ENCODE measurements at places on chromosomes 2 and 18.

DNA sequence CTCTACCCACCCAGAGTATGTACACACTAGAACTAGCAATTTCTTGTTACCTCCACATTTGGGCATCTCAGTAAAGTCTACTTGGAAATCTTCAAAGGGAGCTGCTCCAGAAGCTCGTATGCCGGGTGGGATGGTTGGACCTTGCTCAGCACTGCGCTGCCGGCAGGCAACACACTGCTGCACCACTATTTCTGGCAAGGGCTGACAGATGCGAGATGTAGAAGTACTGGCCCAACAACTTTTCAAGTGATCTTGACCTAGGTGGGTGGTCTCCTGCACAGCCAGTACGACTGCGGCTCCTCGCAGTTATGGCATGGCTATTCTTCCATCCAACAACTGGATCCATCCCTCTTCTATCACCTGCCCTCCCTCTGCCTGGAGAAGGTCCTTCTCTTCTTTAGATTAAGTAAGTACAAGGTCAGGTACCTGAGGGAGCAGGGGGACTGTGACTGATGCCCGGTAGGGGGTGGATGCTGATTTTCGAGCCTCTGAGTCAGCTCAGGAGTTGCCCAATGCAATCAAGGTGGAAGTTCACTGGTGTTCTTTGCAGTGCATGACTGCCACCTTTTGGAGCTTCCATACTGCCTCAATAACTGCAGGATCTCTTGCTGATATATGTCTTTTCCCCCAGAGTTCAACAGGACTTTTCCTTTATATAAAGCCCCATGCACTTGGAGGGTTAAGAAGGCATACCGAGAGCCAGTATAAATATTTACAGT lies 100.4 kb upstream of the SLC1A4 start:
- DNase-seq = no peak

DNA sequence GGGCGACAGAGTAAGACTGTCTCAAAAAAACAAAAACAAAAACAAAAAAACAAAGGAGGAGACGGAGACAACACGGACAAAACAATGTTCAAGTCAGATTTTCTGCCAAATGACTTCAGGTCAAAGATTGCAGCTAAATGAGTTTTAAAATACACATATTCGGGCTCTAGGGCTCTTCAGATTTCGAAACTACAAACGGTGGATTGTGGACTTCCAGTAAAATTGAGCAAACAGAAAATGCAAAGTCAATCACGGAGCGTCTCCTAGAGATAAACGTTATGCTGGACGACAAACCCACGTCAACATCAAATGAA lies 558 bp downstream of the MRPS5 start:
- DNase-seq = no peak

DNA sequence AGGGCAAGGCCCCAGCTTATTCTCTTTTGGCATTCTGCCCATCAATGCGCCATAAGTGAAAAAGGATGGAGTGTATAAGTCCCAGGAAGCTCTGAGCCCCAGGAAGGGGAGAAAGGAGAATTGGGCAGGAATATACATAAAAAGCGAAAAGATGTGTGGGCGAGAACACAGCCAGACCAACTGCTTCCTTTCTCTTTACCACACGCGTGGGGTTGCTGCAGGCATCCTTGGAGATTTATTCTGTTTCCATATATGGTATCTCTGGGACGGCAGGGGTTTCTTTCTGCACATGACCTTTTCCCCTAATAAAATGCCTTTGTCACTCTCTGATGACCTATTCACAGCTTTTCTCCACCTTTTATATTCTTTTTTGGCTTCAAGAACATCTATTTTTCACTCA lies 440.5 kb downstream of the NBAS start:
- DNase-seq = no peak

DNA sequence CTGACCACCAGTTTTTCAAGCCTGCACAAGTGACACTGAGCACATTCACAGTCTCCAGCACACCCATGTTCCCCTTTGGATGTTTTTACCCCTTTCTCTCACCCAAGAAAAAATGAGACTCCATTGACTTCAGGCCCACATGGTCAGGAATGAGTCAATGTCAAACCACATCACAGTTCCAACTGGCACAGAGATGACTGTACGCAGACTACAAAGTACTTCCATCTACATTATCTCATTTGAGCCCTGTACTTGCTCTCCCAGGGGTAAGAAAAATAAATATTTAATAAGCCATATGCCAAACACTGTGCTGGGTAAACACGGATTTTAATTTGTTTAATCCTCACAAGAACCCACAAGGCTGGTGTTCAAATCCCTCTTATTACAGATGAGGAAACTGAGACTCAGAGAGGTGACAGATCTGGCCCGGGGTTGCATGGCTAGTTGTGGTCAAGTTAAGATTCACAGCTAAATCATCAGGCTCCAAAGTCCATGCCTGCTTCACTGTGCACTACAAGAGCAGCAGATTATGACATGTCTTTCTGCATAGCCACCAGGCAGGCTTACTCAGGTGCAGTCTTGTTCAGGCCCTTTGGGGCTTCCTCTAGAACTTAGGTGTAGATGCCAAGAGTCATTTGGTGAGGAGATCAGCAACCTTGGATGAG lies 106.1 kb downstream of the TXNL1 start:
- no peak for DNase-seq

DNA sequence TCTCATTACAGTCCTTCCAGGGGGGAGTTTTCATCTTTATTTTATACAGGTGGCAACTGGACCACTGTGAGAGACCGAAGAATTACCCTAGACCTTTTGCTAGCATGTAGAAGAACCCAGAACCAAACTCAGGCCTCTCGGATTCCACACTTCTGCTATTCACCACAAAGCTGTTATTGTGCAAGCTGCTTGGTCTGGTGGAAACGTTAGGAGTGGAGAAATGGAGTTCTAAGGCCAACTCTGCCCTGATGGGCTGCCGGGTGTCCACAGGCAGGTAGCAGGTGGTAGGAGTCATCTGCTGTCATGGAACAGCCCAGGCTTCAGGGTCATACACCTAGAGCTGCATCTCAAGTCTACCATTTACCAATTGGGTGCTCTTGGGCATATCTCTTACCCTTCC lies 218.8 kb downstream of the BCL11A start:
- no peak for DNase-seq

GRCh38 chr2:12498286-12498685 lies 218.4 kb upstream of the TRIB2 start:
- DNase-seq = no peak

DNA sequence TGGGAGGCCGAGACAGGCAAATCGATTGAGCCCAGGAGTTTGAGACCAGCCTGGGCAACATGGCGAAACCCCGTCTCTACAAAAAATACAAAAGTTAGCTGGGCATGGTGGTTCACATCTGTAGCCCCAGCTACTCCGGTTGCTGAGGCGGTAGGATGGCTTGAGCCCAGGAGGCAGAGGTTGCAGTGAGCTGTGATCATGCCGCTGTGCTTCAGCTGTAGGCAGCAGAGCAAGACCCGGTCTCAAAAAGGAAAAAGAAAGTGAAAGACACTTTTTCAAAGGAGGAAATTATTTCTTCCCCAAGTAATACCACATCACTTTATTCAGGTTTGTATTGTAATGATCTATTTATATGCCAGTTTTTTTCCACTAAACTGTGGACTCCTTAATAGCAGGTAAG lies 35.7 kb upstream of the TAF4B start:
- DNase-seq = peak; percentile 88

- DNase-seq = no peak
Measured at GRCh38 chr18:61245276-61245675, 88.0 kb upstream of the CDH20 start.

DNA sequence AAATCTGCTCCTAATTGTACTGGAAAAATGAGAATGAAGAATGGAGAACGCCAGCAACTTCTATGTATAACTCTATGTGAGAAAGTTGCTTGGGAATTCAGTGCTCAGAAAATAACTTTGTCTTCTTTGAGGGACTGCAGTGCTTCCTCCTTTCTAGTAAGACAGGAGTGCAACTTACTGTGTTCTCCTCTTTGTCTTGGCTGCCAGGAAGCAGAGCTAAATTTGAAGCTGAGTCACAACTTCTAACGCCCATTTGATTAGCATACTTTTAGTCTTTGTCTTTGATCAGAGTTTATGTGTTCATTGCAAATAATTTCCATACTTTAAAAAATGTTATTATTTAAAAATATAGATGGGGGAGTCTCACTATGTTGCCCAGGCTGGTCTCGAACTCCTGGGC lies 6.6 kb downstream of the ARHGAP25 start:
- no peak for DNase-seq

- DNase-seq = no peak
Measured at GRCh38 chr2:121088251-121089165, 196.5 kb downstream of the TFCP2L1 start.

GRCh38 chr2:160911258-160911657 lies 249.0 kb upstream of the TANK start:
- no peak for DNase-seq

- no peak for DNase-seq
Measured at GRCh38 chr2:157952558-157952957, 76.4 kb upstream of the ACVR1 start.

DNA sequence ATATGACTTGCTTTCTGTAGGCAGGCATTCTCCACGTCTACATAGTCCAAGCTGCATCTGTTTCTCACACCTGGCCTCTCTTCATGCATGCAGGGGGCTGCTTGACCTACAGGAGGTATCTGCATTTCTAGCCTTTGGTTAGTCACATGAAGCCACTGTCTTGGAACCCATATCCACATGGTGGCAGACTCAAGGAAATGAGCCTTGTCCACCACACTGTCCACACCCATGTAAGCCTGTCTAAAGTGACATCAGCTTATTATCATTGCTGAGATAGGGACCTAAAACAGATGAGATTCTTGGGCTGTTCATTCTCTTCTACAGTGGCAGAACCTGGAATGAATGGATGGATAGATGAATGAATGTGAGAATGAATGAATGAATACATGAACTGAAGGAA lies 160.4 kb downstream of the DOCK10 start:
- no peak for DNase-seq

DNA sequence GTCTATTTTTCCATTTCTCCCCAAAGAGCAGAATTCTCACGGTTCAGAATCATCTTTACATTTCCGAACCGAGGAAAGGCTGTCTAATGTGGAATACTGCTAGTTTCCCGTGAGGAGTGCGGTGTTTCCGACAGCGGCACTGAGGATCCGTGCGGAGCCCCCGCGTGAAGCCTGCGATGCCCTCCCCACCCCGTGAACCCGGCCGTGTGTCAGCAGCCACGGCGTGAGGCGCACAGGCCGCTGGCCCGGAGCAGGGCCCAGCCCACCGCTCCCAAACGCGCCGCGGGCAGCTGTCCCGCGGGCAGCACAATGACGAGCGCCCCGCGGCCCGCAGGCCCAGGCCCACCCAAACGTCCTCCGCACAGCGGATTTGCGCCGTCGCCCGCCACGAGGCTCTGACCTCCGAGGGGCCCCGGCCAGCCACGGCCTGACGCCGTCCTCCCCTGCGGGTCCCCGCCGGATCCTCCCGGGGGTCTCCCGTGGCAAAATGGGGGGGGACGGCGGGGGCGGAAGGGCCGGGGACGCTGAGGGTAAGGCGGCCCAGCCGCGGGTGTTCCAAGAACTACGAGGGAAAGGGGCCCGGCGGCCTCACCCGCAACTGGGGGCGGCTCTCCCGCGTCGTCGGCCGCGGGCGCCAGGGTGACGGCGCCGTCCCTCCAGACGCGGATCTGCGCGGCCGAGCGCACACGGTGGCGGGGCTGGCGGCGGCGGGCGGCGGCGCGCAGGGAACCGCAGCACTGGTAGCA lies 796 bp downstream of the SPIRE1 start:
- DNase-seq = peak; percentile 77

DNA sequence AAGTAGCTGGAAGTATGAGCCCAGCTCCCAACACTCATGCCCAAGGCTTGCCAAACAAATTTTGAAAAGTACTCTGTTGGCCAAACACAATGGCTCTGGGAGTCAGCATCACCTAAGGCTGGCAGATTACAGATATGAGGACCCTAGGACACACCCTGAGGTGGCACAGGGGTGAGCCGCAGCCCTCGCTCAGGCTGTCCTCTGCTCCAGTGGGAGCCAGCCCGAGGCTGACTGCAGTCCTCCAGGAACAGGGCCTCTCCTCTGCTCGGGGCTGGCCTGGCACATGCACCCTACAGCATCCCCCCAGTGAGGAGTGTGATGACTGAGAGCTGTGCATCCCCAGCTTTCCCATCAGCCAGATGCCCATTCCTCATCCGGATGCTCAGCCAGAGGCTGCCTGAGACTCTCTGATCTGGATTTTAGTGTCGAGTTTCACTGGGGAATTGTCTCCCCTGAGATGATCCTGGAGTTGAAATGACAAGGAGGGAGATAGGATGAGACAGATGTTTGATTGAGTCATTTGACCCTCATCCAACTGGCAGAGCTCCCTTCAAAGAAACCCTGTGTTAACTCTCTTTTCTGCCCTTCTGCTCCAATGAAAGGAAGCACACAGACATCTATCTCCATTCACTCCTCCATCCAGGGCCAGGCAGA lies 269.3 kb upstream of the NCKAP5 start:
- DNase-seq = no peak

DNA sequence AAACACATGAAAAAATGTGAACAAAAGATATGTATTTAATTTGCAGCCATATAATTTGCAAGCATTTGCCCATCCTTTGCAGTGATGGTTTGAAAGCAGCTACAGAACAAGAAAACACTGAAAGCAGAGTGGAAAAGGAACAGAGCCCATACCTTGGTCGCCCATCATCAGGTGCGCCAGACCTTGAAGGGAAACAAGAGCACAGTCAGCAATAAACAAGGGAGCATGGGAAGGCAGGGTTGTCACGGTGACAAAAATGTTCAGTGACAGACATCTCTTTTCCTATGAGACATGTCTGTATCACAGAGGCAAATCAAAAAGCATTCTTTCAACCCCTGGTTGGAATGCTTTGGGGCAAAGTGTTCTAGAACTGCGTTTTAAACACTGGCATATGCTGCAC lies 109.4 kb downstream of the NRXN1 start:
- no peak for DNase-seq

GRCh38 chr2:109055435-109055834 lies 66.4 kb upstream of the EDAR start:
- peak; percentile 13 for DNase-seq

DNA sequence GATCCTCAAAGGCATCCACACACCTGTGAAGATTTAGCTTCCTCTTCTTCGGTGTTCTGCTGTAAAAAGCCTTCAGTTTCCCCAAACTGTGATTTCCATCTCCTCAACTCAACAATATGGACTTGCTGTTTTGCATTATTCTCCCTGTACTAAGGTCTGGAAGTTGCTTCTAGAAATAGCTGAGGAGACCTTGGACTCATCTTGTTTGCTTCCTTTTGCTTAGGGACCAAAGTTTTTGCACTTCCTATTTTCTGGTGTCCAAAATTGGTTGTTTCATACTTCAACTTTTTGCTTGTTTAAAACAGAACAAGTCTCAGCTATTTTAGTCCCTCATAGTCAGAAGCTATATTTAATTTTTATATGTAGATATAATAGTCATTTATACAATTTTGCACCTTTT lies 201.9 kb upstream of the COPS8 start:
- DNase-seq = no peak
